Stimulated activated CD4-positive, alpha-beta T cell treated with anti-CD3 and anti-CD28 coated beads, TNF-alpha, amount 100 ng/mL, for 48 hours (primary cell): ENCODE measurements at places on chromosomes 16 and 17.

DNA sequence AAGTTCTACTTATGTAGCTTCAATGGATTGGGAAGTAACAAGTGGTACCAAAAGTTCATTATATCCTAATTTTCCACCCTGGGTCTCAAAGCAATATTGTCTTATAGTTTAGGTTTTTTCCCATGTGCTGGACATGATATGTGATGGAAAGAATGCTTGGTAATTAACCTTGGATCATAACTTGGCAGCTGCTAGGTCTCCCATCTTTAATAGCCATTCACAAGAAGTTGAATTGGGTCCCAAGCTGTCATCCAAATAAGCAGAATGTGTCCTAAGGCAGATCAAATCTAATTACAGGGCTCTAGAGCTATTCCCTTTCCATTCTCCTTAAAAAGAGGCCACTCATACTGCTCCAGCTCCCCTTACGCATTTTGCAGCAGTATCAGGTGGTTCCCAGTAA lies 44.7 kb upstream of the KCNJ16 start:
- DNase-seq, result no peak

DNA sequence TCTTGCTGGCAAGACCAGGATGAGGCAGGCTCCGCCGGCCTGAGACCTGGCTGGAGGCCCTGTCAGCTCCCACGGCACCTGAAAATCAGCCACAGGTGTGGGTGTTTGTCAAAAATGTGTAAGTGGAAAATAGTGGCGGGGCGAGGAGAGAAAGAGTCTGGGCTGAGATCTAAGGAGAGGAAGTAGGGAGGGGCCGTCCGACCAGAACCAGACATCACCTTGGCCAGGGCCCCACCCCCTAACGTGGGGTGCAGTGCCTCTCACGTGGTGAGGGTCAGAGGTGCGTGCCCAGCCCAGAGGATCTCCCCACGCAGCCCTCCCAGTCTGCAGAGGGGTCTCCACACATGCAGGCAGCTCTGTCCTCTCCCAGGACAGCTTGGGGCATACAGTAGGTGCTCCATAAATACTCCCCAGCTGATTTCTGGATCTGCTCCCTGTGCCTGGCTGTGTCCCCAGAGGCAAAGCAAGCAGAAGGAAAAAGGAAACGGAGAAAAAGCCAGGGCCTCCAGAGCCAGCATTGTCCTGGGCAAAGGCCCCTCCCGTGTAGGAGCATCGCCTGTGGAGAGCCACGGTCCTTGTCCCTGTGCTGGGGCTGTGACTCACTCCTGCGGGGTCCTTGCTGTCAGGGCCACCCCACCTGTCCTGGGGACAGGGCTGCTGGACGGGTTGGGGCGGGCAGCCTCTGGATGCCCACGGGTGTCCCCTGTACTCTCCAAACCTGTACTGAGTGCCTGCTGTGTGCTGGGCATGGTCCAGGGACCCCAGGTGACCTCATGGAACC lies 16.7 kb downstream of the ZFPM1 start:
- DNase-seq, result no peak

DNA sequence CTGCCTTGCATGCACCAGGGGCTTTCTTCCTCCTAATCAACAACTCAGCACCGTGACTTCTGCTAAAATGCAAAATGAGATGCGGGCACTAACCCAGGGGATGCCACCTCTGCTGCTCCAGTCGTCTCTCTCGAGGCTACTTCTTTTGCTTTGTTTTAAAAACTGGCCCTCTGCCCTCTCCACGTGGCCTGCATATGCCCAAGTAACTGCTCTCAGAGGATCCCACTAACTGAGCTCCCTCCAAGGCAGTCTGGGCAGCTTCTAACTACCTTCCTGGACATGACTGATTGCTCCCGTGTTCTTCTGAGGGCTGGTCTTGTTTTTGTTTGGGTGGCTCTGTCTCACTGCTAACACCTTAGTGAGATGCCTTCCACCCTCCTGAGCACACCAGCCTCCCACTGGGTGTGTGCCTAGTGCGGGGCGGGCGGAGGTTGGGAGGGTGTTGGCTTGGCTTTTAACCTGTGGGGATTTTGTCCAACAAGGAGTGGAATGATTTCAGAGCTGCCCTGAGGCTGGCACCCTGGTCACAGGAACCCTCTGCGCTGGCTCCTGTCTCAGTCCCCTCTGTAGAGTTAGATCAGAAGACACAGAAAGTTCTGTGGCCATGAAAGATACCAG lies 8.9 kb upstream of the LGALS9 start:
- DNase-seq, result no peak

DNA sequence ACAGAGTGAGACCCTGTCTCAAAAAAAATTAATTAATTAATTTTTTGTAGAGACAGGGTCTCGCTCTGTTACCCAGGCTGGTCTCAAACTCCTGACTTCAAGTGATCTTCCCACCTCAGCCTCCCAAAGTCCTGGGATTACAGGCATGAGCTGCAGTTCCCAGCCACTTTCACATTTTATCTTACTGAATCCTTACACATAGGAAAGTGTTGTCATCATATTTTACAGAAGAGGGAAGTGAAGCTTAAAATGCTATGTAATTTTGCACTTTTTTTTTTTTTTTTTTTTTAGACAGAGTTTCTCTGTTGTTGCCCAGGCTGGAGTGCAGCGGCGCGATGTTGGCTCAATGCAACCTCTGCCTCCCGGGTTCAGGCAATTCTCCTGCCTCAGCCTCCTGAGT lies 21.1 kb upstream of the ZNF629 start:
- DNase-seq, result no peak

DNA sequence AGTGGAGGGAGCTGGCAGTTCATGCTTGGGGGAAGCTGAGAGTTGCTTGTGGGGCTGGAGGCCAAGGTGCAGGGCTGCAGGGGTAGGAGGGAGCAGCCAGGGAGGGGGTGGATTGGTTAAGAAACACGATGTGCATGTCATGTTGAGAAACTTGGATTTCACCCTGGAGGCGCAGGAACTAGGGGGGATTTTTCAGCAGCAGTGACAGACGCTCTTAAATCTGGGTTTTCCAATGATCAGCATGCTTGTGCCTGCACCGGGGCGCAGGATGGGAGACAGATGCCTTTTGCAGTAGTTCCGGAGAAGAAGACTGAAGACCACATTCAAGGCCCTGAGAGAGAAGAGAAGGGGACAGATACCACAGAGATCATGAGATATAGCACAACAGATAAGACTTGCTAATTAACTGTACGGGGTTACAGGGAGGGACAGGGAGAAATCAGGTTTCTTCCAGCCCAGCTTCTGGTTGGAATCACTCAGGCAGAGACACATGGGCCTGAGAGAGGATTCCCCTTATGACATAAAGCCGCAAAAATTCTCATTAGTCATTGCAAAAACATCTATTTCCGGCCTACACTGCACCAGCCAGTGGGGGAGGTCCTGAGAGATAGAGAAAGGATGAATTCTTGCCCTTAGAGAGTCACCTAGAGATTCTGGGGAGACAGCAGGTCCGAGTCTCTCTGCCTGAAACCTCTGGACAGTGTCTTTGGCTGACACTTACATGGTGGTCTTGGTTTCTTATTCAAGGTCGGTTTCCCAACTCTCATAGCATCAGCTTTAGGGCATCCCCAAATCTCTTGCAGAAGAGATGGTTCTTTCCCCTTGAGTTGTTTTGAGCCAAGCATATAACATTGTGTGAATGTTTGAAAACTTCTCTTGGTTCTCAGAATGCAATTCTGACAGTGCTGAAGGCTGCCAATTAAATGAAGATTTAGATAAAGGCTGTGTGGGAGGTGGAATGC lies 27.1 kb downstream of the CDH13 start:
- no peak for DNase-seq

- DNase-seq, result no peak
Measured at GRCh38 chr17:43770957-43771356, 7.8 kb downstream of the DUSP3 start.

- DNase-seq, result peak; percentile 68
Measured at GRCh38 chr17:3738562-3739295, 15.0 kb downstream of the HASPIN start.

GRCh38 chr16:22192261-22193062 lies 13.6 kb upstream of the EEF2K start:
- DNase-seq, result peak; percentile 56

DNA sequence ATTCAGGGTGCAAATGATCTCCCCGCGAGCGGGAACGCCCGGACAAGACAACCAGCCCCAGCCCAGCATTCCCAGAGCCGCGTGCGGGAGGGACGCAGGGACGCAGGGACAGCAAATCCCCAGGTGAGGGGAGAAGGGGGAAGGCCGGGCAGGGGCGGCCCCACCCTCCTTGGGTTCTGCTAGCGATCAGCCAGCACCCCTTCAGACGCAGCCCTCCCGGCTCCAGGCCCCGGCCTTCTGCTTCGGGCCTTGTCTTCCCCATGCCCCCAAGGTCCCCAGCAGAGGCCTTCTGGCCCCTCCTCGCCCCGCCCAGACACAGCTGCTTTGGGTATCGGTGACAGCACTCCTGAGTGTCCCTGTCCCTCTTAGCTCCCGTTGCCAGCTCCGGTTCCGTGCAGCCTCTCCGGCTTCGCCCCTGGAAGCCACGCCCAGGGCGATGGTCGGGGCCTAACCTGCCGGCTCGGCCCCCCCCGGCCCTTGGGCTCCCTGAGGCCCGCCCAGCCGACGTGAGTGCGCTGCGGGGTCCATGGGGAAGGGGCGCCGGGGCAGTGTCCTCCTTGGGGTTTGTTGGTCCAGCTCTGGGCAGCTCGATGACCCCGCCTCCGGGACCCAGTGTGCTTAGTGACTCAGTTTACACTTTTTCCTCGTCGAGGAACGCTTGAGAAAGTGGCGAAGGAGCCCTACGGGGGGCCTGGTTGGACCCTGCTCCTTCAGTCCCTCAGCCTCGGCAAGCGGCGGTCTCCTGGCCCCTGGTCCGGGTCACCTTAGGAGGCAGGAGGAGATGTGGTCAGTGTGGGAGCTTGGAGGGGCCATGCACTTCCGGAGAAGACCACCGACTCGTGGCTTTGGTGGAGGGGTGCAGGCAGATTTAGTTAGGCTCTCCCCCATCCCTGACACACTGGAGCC lies 50.5 kb upstream of the AMZ2 start:
- DNase-seq, result no peak

GRCh38 chr16:67731753-67732095 lies 12.6 kb upstream of the GFOD2 start:
- no peak for DNase-seq

- DNase-seq, result no peak
Measured at GRCh38 chr17:4040784-4041183, 76.5 kb upstream of the ATP2A3 start.

DNA sequence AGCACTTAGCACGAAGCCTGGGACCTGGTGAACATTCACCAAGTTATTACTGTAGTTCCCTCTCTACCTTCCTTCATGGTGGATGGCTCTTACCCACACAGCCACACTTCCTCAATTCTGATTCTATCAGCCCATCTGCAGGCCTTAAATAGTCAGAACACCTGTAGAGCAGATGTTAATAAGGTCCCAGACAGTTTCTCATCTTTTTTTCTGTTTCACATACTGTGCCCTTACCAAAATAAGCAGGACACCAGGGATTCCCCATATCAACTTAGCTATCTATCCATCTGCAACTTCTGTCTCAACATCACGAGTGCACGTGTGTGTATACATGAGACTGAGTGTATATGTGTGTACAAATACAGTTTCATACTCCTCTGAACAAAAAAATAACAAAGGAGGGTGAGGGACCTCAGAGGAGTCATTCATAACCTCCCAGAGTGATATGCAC lies 2.8 kb downstream of the RECQL5 start:
- DNase-seq, result no peak

- no peak for DNase-seq
Measured at GRCh38 chr17:31130286-31131224, 35.8 kb downstream of the NF1 start.

DNA sequence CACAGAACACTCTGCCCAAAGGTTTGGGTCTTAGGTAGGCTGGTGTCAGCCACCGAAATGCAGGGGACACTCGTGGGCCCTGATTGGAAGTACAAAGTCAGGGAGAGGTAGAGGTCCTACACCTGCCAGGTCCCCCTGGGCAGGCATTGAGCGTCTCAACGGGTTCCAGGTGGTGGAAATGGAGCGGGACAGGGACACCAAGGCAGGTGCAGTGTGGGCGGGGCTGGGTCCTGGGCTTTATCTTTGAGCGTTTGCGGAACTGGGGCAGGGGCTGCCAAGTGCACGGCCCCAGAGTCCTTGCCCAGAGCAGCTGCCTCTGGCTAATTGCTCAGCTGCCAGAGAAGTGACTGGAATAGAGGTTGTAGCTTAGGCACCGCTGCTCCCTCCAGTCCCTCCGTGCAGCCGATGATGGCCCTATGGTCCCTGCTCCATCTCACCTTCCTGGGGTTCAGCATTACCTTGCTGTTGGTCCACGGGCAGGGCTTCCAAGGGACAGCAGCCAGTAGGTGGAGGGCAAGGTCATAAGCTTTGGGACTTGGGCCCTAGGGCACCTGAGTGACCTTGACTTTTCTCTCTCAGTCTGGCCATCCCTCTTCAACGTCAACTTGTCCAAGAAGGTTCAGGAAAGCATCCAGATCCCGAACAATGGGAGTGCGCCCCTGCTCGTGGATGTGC lies at the start of gene ZACN:
ZACN (plus strand) TSS at position 323 of the 675 bp plus-strand sequence; CDS start at position 406, 83 bp downstream.
- no peak for DNase-seq

GRCh38 chr17:79285973-79286372 lies 211.3 kb downstream of the ENGASE start:
- no peak for DNase-seq

DNA sequence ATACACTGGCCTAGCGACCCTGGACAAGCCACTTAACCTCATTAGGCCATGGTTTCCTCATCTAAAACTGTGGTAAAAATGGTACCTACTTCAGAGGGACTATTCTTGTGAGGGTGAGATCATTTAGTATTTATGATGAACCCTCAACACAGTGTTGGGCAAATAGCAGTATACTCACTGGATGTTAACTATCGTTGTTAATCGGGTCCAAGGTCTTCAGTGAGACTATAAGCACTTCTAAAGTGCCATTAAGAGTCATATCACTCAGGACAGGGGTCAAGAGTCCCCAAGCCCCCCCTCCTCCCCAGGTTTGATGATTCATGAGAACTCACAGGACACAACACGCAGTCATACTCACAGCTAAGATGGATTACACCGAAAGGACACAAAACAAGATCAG lies 11.0 kb downstream of the TK2 start:
- DNase-seq, result no peak

DNA sequence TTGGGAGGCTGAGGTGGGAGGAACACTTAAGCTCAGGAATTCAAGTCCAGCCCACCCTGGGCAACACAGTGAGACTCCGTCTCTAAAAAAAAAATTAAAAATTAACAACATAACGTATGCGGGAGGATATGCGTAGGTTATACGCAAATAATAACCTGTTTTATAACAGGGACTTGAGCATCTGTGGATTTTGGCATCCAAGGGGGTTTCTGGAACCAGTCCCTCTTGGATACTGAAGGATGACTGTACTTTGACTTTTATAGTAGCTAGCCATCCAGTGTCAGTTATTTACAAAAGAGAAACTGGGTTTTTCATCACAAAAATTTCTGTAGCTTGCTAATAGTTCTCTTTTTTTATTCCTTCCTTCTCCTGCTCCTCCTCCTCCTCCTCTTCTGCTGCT lies 64.5 kb downstream of the TNRC6C start:
- no peak for DNase-seq
